ENCODE measurements at places on chromosomes 7 and 10. TPM values are rescaled to one million over a fixed set of nuclear protein-coding genes. Genes with fewer than 3 reads are reported as not detected.

The ADO gene
- 27.1 TPM for total RNA-seq

The DLX6 gene
- total RNA-seq: not detected

The TAS2R3 gene
- total RNA-seq: 0.59 TPM

The PNLIP gene
- total RNA-seq: not detected

The FLNC gene
- not detected for total RNA-seq

The GALNT17 gene
- total RNA-seq: not detected

Data from activated CD4-positive, alpha-beta memory T cell treated with anti-CD3 and anti-CD28 coated beads for 36 hours (primary cell).